ENCODE measurements at places on chromosomes 6 and 20.

GRCh38 chr6:150418827-150419594 lies 50.2 kb downstream of the IYD start:
- DNase-seq = no peak

- DNase-seq = no peak
Measured at GRCh38 chr6:144155529-144155928, 5.2 kb downstream of the STX11 start.

DNA sequence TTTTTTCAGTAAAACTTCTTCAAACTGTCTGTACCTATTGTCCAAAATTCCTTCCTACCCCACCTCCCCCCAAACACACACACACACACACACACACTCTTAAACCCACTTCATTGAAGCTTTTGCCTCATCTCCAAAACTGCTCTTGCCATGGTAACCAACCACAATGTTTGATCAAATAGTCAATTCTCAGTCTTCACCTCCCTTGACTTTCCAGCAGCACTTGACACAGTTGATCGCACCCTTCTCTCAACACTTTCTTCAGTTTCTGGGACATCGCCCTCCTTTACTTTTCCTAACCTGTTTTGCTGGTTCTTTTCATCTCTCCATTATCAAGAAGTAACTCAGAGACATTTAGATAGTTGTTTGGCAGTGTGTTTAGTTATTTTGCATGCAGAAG lies 71.5 kb upstream of the COL21A1 start:
- DNase-seq = no peak

DNA sequence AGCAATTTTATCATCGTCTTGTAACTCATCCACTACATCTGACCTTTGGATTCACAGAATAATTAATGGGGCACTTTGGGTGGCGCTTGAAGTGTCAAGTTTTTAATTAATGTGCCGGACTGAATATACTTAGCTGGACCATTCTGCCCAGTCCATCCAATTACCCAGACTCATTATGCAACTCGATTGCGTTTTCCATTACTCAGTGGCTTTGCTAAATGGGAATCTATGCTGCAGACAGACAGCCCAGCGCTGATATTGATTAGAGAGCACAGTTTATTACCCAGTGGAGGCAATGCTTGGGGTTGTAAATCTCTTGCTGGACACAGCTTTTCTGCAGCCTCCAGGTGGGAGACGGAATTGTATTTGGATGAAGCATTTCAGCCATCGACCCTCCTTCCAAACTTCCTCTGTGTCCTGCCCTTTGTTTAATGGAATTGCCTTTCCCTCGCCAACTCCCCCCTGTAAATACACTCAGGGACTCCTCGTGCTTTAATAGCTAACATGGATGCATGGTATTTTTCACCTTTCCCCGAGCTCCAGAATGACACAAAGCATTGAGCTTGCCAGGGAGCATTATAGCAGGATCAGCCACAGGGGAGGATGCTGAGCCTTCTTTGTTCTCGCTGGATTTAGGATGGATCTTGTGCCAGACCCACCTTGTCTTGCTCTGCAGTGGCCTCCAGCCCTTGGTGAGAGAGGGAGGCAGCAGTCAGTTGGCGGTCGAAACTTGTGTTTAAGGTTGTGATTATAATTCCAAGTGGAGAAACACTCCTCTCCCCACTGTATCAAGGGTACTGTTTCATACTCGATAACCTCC lies 59.7 kb downstream of the EDN3 start:
- DNase-seq = no peak

All from omental fat pad (tissue), 4 donors.